A172 (cell line): ENCODE measurements at places on chromosomes 1 and 21.

DNA sequence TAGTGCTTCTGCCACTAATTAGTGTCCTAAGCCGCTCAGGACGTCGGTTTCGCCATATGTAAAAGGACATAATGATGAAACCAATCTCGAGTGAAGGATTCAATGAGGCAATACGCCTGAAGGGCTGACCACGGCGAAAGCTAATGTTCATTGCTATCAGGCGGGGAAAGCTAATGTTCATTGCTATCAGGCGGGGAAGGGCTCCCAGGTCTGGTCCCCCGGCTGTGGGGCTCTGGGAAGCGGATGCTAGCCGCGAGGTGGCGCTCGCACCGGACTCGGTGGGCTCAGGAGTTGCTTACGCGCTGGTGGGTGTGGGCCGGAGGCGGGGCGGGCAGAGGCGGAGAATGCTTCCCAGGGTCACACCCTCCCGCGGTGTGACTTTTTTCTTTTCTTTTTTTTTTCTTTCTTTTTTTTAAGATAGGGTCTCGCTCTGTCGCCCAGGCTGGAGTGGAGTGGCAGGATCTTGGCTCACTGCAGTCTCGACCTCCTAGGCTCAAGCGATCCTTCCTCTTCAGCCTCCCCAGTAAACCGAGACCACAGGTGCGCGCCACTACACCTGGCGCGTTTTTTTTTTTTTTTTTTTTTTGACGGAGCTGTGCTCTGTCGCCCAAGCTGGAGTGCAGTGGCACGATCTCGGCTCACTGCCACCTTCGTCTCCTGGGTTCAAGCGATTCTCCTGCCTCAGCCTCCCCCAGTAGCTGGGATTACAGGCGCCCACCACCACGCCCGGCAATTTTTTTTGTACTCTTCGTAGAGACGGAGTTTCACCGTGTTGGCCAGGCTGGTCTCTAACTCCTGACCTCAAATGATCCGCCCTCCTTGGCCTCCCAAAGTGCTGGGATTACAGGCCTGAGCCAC lies 1.1 kb upstream of the PEAR1 start:
- peak; percentile 47 for DNase-seq

GRCh38 chr1:156024801-156025200 lies 4.0 kb upstream of the SSR2 start:
- DNase-seq, result no peak

DNA sequence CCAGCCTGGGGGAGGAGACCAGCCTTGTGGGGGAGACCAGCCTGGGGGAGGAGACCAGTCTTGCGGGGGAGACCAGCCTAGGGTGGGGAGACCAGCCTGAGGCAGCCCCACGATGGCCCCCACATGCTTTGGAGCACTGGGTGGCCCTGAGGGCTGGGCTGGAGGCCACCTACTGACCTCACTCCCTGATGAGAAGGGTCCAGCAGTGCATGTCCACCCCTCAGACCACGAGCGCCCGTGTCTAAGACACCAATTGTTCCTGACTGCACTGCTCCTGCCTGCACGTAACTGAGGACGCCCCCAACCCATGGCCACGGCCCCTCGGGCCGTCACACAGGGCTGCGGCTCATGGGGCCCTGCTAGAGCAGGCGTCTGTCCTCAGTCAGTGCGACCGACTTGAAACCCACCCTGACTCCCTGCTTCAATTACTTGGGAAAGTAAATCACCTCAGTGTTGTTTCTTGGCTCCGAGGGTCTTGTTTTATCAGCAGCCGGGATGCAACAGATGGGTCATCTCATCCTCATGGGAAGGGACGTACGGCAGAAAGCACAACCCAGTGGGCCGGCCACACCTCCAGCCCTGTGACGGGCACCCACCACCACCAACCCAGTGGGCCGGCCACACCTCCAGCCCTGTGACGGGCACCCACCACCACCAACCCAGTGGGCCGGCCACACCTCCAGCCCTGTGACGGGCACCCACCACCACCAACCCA lies at the start of gene SPATC1L:
SPATC1L (minus strand) TSS at position 550 of the 715 bp plus-strand sequence. CDS start 1,643 bp downstream, outside the sequence.
- DNase-seq, result peak; percentile 44

DNA sequence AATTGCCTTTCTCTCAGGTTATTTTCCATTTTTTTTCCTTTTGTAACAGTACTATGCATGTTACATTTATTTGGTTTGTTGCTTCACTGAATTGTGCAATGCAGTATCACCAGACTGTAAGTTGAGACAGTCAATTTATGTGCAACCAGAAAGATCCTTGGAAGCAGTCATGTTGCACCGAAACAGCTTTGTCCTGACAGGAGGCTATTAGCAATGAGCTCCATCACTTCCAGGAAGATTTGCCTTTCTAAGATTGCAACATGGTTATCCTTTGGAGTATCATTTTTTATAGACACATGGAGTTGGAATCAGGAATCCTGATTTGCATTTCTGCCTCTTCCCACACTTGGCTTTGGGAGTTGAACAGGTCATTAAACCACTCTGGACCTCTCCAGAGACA lies 84.5 kb upstream of the ST6GALNAC5 start:
- no peak for DNase-seq

DNA sequence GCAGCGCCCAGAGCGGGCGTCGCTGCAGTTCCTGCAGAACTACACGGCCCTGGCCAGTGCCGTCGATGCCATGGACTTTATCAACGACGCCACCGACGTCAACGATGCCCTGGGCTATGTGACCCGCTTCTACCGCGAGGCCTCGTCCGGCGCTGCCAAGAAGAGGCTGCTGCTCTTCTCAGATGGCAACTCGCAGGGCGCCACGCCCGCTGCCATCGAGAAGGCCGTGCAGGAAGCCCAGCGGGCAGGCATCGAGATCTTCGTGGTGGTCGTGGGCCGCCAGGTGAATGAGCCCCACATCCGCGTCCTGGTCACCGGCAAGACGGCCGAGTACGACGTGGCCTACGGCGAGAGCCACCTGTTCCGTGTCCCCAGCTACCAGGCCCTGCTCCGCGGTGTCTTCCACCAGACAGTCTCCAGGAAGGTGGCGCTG lies 22.0 kb downstream of the COL6A1 start:
- DNase-seq, result no peak

DNA sequence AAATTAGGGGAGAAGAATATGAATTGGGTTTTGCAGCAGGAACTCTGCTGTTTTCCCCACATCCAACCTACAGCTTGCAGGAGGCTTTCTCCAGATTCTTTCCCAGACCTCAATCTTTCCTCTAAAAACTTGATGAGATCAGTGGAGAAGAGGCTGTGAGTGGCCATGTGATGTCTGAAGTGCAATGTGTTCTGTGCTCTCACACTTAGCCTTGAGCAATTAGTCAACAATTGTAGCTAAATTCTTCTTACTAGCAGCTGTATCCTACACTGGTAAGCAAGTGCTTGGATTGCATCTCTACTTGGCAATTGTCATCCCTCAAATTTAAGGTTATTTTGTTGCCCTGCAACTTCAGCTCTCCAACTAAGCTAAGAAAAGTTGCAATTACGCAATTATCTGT lies 807.3 kb upstream of the RGS18 start:
- no peak for DNase-seq

DNA sequence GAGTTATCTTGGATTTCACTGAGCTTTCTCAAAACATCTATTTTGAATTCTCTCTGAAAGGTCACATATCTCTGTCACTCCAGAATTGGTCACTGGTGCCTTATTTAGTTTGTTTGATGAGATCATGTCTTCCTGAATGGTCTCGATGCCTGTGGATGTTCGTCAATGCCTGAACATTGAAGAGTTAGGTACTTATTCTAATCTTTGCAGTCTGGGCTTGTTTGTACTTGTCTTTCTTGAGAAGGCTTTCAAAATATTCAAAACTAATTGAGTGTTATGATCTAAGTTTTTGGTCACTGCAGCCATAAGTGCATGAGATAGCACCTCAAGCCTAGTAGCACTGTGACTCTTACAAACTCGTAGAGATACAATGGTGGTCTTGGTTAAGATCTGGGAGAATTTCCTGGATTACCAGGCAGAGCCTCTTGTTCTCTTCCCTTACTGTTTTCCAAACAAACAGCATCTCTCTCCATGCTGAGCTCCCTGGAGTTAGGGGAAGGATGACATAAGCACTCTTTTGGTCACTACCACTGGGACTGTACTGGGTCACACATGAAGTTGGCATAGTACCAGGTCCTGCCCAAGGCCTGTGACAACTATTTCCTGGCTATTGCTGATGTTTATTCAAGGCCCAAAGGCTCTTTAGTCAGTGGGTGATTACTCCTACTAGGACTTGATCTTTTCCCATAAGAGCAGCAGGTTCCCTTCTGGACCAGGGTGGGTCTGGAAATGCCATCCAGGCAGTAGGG lies 25.6 kb downstream of the SLC22A15 start:
- DNase-seq, result no peak

DNA sequence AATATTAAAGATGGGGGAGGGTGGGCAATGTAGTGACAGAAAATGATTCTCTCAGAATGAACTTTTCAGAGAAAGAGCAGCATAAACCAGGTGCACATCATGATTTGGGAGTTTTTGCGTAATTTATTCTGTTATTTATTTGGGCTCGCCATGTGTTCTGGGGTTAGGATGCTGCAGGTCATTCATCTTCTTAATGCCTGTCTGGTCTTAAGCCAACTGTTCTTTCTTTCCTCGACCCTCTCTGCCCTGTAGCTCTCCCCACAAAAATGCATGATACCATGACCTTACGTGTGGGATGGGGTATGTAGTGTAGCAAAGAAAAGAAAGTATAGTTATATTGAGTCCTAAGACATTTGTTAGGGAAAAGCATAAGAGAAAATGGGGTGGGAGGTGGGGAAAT lies 12.3 kb upstream of the TARS2 start:
- DNase-seq, result no peak

DNA sequence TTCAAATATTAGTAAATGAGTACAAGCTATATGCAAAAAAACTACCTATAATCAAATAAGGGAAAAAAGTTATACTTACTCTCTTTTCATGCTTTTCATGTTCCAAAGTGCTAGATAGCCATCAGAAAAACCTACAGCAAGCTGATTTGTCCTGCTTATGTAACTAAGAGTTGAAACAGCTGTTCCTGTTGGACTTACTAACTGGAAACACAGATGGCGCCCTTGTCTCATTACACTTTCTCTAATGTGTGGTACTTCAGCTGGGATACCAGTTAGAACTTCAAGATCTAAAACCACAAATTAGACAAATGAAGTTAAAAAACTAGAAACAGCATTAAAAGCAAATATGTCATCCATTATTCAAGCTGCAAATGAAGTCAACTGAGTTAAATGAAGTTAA lies 24.3 kb downstream of the AHCTF1 start:
- DNase-seq, result peak; percentile 49

DNA sequence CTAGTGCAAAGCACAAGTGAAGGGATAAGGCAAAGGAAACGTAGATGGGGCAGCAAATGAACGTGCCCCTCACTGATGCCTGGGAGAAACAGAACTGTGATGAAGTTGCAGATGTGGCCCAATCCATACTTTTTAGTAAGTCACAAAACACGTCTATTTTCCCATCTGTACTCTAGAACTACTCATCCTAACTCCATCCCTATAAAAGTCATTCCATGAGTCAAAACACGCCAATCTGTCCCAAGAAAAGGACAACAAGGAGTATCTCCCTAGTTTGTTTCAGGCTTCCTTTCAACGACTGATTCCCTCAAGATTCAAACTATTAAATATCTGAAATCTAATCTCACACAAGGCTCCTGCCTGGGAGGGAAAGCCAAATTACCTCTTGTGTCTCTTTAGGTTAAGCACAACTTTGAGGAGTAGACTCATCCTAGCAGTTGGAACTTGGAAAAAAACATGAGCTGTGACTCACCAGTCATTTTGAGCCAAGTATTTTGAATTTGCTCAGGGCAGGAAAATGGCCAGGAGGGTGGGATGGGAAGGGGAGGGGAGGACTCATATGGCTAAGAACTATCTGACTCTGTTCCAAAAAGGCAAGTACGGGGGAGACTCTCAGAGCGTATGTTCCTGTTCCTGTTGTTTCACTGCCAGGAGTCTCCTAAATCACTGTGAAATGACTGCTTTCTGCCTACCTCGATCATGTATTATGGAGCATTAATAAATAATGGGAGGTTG lies 214.5 kb upstream of the CAMK1G start:
- peak; percentile 83 for DNase-seq

- DNase-seq, result no peak
Measured at GRCh38 chr1:51061231-51061918, 40.7 kb upstream of the C1orf185 start.

DNA sequence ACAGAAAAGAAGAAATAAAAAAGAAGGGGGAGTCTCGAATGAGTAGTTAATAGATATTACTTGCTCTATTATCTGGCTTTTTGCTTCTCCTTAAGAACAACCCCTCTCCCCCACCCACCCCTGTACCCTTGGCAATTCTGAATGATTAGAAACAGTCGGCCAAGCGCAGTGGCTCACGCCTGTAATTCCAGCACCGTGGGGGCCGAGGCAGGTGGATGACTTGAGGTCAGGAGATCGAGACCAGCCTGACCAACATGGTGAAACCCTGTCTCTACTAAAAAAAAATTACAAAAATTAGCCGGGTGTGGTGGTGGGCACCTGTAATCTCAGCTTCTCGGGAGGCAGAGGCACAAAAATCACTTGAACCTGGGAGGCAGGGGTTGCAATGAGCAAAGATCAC lies 42.7 kb downstream of the GATAD2B start:
- DNase-seq, result no peak

- DNase-seq, result peak; percentile 85
Measured at GRCh38 chr21:32256873-32257620, 21.8 kb downstream of the MIS18A start.

DNA sequence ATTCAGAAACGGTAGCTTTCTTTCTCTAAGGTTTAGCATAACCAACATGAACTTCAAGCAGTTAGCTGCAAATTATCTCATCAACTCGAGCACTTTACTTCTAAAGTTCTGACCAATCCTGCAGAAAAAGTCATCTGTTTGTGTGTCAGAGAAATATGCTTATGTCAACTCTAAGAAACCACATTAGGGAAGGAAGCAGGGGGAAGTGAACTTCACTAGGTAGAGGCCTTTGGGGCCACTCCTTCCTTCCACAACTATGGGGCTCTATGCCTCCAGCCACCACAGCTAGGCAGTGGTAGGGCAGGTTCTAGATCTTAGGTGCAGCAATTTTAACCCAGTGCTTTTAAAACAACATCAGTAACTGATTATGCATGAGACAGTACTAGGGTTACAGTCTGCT lies 375.9 kb downstream of the DSCAM start:
- DNase-seq, result no peak

GRCh38 chr1:211643324-211644212 lies 31.9 kb downstream of the NEK2 start:
- peak; percentile 52 for DNase-seq

GRCh38 chr1:196423612-196424011 lies 184.6 kb downstream of the KCNT2 start:
- DNase-seq, result no peak

DNA sequence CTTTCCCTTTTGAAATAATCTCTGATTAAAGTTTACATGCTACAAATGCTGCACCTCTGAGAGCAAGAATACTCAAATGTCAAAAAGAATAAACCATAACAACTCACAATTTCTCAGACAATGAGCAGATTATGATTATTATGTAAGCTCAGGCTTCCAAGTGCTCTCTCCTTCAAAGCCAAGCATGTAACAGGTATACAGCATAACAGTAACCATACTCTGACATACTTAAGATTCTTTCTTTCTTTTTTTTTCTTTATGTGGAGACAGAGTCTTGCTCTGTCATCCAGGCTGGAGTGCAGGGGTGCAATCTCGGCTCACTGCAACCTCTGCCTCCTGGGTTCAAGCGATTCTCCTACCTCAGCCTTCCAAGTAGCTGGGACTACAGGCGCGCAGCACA lies 155.4 kb downstream of the EIF4G3 start:
- no peak for DNase-seq
